ENCODE measurements at places on chromosomes 16 and 17.

GRCh38 chr16:9598731-9599083 lies 507.3 kb downstream of the HAPSTR1 start:
- no peak for DNase-seq

DNA sequence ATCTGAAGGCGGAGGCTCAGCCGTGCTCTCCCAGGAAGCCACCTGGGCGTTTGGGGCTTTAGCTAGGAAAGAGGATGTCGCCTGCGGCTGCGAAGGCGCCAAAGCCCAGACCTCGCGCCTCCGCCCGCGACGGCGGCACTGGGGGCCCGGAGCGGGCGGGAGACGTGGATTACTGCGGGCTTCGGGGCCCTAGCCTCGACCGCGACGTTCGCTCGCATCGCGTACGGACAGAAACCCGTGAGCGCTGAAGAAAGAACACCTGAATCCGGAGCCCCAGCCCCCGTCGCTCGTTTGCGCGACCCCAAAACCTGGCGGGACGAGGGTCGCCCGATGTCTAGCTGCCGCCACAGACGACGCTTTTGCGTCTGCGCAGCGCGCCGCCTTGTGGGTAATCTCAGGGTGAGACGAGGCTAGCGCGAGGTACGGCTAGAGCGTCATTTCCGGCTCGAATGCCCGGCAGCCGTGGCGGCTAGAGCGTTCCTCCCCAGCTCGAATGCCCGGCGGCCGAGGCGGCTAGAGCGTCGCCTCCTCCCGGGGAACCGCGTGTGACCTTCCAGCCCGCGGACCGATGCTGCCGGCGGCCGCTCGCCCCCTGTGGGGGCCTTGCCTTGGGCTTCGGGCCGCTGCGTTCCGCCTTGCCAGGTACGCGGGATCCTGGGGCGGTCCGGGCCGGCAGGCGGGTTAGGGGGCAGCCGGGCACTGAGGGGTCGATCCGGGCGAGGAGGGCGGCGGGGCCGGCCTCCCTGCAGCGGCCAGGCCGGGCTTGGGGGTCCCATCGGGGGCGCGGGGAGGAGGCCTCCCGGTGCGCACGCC lies at the start of gene MRPL12:
MRPL12 (plus strand) TSS at position 434 of the 813 bp plus-strand sequence; CDS start at position 569, 135 bp downstream.
- peak; percentile 82 for DNase-seq

- no peak for DNase-seq
Observed at GRCh38 chr17:61594294-61594825, 3.3 kb upstream of the NACA2 start.

GRCh38 chr17:64125937-64126336 lies 4.0 kb downstream of the ERN1 start:
- DNase-seq, result no peak

DNA sequence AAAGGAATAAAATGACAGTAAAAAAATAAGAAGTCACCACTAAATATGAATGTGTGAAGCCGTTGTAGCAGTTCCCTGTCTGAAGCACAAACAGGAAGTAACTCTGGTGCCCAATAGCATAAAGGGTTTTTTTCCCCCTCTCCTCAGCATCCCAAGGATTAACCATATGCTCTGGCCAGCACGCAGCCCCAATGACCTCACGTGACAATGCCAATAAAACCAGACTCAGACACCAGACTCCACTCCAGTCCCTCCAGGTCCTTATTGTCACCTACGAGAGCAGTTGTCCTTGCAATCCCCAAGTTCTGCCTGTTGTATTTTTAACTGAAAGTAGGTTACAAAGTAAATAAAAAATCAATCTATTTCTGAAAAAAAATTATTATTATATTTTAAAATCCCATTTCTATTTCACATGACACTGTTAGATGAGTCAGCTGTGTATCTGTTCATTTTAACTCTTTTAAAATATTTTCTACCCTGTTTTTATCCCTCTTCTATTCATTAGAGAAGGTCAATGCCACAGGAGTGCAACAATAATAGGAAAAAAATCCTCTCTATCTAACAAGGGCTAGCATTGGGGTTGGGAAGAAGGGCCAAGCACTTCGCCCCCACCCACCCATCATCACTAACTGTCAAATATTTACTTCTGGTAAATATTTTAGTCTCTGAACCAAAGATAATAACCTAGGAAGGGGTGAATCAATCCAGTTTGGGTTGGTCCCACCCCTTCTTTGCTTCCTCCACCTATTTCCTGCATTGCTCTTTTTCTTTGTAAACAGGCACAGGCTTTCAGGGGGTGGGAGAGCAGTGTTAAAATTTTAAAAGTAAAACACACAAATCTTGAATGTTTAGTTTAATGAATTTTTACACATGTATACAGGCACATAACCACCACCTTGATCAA lies 6.6 kb downstream of the PRAC1 start:
- DNase-seq, result peak; percentile 59

GRCh38 chr16:629185-629832 lies 1.5 kb upstream of the WFIKKN1 start:
- no peak for DNase-seq

DNA sequence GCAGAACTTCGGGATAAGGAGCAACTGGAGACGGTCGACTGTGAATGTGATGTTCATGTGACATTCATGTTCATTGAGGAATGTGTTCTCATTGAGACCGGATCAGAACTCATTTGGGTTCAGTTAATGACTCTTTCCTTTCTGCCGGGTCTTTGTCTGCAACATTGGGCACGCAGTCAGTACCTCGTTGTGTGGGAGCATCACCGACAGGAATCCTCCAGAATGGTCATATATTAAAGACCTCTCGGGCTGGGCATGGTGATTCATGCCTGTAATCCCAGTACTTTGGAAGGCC lies 144.6 kb downstream of the PITPNC1 start:
- no peak for DNase-seq

DNA sequence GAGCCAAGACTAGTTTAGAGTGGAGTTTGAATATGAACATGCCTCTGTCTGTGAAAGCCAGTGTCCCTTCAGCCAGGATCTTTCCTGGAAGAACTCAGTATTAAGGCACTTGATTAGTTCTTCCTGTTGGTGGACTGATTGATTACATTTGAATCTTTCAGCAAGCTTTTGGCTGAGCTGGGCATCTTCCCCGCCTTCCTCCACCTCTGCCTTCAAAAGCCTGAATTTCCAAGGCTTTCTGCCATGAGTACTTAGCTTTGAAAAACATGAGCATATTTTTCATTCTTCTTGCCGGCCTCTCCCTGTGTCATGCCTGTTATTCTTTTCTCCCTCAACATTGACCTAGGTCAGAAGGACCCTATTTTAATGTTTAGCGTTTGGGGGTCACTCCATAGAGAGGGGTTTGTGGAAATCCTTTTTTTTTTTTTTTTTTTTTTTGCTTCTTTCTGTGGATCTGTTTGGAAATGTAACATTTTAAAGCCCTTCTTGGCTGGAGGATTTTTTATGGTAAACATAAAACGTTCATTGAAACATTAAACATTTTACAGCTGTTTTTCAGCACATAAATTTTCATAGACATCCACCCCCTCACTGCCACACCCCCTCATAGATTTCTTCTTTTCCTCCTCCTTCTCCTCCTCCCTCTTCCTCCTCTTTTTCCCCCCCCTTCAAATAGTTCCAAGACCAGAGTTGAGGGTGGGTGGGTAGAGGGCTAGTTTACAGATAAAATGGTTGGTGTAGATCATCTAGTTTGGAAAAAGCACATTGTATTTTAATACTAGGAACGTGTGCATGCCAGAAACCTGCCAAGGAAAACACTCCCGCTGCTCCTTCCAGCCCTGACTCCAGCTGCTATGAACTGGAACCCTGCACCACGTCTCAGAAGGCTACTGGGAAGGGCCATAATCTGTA lies 645.9 kb downstream of the WWOX start:
- DNase-seq, result no peak

- no peak for DNase-seq
Observed at GRCh38 chr17:19928299-19928698, 49.3 kb downstream of the AKAP10 start.

DNA sequence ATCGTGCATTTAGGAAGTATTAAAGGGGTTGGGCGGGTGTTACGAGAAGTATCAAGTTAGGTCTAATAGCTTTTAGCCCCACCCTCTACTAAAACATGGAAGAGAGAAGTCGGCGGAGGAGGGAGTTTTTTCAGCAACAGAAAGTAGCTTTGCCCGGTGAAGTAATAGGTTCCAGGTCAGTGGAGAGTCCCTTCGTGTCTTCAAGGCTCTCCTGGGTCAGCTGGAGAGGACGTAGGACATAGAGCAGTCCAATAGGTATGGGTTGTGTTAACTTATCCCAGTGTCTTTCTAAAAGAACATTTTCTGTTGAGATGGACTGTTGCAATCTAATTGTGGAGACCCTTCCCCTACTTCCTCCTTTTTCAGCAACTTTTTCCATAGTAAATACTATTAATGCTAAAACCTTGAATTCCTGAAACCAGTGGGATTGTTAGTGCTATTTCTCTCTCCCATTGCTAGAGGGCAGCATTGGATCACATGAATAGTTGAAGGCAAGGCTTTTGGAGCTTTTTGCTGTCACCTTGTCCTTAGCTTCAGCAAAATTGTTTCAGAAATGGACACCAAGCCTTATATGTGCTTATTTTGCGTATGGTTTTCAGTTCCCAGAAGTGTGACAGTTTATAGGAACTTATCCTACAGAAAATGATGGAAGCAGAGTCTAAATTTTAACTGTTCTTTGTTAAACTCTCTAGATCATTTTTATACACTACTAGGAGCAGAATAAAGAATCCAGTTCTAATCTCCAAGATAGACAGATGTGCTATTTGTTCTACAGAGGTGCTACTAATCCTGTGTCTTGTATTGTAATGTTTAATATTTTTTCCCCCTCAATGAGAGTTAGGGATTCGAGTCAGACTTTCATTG lies 38.4 kb downstream of the UTP18 start:
- peak; percentile 23 for DNase-seq

- no peak for DNase-seq
Observed at GRCh38 chr16:9706217-9706836, 475.9 kb downstream of the GRIN2A start.
